ENCODE measurements at places on chromosomes 7 and 10. TPM values are rescaled to one million over a fixed set of nuclear protein-coding genes. Genes with fewer than 3 reads are reported as not detected.

DNA sequence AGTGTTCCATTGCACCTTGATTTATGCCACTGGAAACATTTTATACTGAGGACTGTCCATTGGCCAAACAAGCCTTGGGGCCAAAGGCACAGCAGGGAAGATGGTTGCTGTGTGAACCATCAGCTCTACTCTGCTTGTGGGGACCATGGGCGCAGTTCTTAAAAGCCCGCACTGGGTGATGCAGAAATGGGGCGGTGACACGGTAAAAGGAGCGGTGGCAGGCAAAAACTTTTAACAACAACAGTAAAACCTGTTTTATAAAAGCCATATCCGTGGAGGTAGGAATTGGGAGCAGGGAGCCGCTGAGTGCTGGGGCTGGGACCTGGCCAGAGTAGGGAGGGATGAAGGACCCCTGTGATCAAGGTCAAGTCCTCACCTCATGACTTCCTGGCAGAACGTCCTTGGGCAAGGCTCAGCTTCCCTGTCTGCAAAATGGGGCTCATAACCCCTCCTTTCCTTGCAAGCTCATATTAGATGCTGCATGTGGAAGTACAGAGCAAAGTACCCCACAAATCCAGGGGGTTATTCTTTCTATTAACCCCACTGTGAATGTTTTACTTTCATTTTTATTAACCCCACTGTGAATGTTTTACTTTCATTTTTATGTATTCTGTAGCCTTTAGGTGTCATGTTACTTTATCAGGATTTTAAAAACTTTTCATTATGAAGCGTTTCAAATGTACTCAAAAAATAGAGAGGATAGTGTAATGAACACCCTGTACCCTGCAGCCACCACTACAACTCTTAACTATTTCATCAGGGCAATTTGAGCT, 78.3 kb downstream of the GRK5 start:
- no peak for DNase-seq

DNA sequence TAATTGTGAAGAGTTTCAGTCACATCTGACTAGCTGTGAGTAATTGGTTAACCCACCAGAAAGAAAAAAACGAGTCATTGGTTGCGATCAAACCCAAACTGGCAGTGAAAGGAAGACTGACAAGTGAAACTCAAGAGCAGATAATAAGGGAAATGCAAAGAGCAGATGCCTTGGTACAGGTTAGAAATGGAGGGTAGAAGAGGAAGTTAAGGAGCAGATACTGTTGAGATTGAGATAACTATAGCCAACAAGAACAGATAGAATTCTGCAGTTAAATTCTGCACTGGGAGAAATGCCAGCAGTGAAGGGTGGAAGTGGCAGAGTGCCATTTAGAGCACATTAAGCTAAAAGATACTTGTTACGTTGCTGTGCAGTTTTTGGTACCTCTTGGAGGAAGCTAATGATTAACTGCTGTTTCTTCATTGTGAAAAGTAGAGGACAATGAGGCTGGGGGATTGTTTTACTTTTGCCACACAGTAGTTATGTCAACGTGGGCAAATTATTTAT, 65.8 kb downstream of the CDK13 start:
- peak; percentile 20 for DNase-seq

GRCh38 chr7:88092676-88092999, 127.2 kb downstream of the SRI start:
- no peak for DNase-seq

GRCh38 chr7:98934267-98934666, 55.9 kb downstream of the TRRAP start:
- DNase-seq = no peak

GRCh38 chr10:63642808-63643207, 121.6 kb downstream of the REEP3 start:
- no peak for DNase-seq

- no peak for DNase-seq
Measured at GRCh38 chr10:132572545-132572937, 35.0 kb downstream of the INPP5A start.

The STRIP2 gene
- 12.2 TPM for total RNA-seq

GRCh38 chr7:32335107-32335506, 155.1 kb downstream of the LSM5 start:
- no peak for DNase-seq

- no peak for DNase-seq
Measured at GRCh38 chr7:146636581-146636980, 520.0 kb downstream of the CNTNAP2 start.

DNA sequence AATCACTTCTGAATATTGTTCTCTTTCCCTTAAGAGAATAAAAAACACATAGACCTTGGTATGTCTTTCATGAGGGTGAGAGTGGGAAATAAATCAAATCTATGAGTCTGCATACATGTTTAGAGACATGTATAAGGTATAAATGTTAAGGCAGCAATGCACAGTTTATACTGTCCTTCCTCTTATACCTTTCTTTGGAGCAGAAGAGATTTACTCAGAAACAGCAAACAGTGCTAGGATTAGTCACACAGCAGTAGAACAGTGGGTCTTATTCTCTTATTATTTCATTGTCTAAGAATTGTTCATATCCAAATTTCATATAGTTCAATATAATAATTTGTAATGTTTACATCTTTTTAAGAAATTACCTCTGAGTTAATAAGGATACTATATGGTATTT, 126.7 kb upstream of the TMEM196 start:
- DNase-seq = no peak

DNA sequence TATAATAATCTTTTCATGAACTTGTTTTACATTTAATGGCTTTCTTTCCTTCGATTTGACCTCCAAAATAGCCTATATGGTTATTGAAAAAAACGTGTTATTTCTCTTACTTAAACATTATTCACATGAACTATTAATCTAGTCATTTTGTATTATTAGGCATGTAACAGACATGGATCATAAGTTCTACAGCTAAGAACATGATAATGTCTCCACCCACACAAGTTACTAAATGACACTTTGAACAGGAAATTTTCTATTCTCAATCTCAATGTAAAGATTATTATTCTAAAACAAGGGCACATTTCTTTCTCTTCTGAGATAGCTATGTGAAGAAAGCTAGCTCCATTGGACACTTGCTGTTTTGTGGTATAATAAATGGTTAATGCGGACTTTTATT, 10.0 kb downstream of the LAMB4 start:
- DNase-seq = no peak

The GNGT1 gene
- total RNA-seq = not detected

DNA sequence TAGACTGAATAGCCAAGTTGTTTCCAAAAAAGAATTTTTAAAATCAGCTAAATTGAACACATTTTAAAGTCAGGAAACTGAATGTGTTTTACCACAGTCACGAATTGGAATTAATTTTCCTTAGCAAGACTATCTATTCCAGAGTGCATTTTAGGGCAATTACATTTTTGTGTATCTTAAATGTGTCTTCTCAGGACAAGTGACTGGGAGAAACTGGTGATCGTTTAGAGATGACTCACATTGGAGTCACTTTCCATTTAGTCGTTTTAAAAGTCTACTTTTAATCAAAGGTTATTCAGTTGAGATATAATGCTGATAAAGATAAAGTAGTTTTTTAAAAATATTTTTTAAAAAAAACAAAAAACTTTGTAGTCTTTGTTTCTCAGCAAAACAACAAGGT, 191.7 kb upstream of the SLC26A5 start:
- DNase-seq = no peak

The MGMT gene
- 16.2 TPM for total RNA-seq

DNA sequence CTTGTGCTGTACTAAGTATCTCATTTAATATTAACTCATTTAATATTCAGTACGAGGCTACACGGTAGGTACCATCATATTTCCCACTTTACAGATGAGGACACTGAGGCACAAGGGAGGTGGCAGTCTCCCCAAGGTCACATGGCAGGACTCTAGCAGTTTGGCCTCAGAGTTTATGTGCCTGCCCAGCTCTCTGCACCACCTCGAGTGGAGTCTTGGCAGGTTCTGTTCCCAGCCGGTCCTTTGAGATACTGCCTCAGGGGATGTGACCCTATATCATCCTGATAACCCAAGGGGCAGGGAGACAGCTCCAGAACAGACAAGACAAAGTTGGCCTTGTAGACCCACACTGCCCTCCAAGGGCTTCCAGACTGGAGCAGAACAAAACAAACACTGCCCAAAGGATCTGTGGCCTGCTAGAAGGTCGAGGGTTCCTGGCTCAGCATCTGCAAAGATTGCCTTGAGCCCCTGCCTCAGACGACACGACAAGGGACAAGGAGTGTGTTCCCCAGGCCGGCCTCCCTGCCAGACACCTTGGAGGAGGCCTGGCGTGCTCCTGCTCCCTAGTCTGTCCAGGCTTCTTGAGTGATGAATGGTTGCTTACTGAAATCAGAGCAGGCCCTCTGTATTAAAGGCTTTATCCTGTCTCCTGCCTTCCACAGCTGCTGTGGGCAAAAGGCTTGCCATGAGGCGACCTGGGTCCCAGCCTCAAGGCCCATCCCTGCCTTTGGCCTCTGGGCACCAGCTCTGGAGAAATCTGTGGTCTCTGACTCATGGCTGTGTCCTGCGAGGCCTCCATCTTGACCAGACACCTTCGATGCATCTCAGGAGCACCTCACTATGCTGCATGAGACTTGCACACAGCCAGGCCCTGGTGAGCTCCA, 3.9 kb upstream of the PWWP2B start:
- no peak for DNase-seq

DNA sequence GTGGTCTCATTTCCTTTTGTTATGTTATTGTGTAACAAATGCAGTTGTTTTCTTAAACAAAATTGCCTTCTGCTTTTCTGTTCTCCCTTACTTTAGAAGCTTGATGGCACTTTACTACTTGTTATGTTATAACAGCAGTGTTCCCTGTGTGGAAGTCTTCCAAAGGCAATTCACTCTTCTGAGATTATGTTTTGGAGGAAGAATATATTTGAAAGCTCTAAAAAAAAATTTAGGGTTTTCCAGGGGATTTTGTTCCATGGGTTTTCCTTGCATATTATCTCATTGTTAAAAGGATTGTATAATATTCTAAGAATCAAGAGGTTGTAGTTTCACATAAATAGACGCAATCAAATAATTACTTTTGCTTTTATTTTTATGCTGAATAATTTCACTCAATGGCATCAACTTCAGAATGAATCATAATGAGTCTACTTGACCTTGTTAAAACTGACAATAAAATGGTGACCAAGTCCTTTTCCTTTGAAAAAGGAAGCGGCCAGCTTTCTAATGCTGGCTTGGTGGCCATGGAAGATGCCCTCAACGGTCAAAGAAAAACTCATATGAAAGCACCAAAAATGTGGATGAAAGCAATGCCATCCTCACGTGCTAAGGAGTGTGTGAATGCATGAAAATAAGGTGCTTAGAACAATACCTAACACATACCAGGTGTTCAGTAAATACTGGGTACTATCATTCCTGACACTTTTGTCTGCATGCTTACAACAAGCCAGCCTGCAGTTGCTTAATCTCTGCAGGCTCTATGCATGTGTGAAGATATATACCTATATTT, 92.4 kb upstream of the KLF6 start:
- no peak for DNase-seq

The AKR1C8 gene
- total RNA-seq = not detected

- no peak for DNase-seq
Measured at GRCh38 chr7:23615331-23615730, 18.1 kb downstream of the CCDC126 start.

The ZNF316 gene
- 18.8 TPM for total RNA-seq

- no peak for DNase-seq
Measured at GRCh38 chr7:111657018-111657417, 94.7 kb upstream of the IMMP2L start.

The CYP2C19 gene
- total RNA-seq = not detected

GRCh38 chr10:132906836-132907235, 35.5 kb downstream of the CFAP46 start:
- no peak for DNase-seq

The GDF10 gene
- 1.4 TPM for total RNA-seq

GRCh38 chr10:70603449-70603801, 884 bp upstream of the PRF1 start:
- DNase-seq = peak; percentile 79

The SND1 gene
- total RNA-seq = 208 TPM

The SPDYE1 gene
- not detected for total RNA-seq

The PLAC9 gene
- total RNA-seq = not detected

- DNase-seq = no peak
Measured at GRCh38 chr10:86833969-86834368, 77.5 kb downstream of the BMPR1A start.

The CLCN1 gene
- total RNA-seq = not detected

GRCh38 chr10:4344492-4344994, 481.5 kb upstream of the AKR1E2 start:
- peak; percentile 18 for DNase-seq

The CLDN12 gene
- total RNA-seq = 4.3 TPM

GRCh38 chr10:70664702-70665195, 7.6 kb upstream of the ADAMTS14 start:
- no peak for DNase-seq

- DNase-seq = no peak
Measured at GRCh38 chr7:141463986-141464385, 87.2 kb upstream of the AGK start.

- no peak for DNase-seq
Measured at GRCh38 chr10:74771054-74771453, 55.3 kb upstream of the KAT6B start.

- no peak for DNase-seq
Measured at GRCh38 chr10:34719328-34719727, 95.8 kb downstream of the PARD3 start.

DNA sequence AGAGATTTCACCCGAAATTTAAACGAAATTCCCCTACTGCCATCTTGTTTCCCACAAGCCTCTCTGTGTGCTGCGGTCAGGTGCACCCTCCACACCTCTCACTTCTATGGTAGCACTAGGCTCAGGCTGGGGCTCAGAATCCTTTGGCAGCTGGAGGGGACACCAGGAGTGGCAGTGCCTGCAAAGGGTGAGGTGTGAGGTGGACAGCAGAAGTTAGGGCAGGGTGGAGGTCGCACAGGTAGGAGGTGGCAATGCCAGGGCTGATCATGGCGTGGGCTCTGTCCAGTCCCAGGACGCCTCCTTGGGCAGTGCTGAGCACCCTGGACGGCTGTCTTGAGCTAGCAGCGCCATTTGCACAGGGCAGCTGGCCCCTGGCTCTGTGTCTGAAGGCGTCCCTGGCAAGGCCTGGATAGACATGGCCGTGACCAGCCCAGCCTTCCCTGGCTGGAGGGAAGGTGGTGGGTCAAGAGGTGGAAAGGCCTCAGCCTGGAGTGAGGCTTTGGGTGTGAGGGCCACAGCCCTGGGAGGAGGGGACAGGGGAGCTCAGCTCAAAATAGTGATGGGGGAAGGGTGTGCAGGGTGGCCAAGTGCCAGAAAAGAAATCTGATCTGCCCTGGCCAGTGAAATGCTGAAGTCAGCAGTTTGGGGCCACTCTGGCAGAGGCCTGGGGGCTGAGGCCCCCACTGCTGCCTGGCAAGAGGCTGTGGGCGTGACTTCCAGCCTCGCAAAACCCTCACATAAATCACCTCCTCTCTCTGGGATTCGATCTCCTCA, 40.0 kb downstream of the ZCCHC24 start:
- DNase-seq = no peak

The GIMAP6 gene
- 21.5 TPM for total RNA-seq

DNA sequence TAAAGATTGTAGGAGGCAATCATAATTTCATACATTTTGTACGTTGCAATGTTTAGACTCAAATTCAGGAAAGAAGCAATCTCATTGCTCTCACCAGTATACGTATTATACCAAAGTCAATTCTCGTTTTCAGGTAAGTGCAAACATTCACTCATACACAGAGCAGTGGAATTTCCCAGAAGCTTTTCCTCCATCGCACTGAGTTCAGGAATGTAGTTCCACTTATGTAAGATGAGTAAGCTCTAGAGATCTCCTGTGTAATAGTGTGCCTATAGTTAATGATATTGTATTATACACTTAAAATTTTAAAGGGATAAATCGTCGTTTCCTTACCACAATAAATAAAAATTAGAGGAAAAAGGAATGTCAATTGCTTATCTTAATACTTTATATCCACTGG, 470.8 kb upstream of the KCND2 start:
- DNase-seq = no peak

- no peak for DNase-seq
Measured at GRCh38 chr7:89908736-89909135, 245.5 kb upstream of the STEAP1 start.
